Lung microvascular endothelial cell (primary cell): ENCODE measurements at places on chromosomes 11 and 22.

DNA sequence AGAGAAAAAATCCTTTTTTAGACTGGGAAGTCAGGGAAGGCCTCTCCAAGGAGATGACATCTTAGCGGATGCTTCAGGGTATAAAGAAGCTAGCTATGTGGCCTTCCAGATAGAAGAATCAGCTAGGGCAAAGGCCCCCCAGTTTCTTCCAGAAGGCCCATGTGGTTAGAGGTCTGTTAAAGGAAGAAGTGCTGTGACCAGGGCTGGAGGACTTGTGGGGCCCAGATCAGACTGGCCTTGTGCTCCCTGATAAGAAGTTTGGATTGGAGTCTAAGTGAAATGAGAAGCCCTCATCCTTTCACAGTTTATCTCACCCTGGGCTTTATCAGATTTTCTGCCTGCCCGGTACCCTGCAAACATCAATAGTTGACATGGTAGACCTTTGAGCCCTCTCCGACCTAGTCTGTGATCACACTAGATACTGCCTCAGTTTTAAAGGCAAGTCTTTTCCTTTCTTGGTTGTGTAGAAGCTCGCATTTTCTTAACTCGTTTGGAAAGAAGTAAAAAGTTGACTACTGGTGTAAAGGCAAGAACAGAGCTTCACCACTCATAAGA lies 7.8 kb downstream of the AMPD3 start:
- no peak for DNase-seq

DNA sequence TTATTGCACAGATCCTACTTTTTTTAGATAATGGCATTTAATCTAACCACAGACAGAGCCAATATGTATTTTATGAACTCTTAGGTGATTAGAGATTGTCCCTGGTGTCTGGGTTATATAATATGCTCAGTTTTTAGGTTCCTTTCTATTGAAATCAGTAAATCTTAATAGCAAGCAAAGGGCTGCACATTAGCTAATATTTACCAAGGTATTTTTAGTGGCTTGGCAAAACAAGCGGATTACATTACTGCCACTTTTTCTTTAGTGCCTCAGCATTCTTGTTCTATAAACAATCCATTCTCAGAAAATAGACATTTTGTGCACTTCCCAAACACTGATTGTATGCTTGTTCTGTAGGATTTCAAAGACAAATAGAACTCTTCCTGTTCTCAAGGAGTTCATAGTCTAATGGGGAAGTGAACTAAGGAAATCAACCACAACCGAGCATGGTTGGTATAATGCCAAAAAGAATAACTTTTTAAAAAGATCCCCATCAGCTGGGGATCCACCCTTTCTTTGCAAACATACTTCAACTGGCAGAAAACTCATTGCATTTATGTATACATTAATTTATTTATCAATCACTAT lies 23.8 kb downstream of the KCNJ1 start:
- DNase-seq: no peak

DNA sequence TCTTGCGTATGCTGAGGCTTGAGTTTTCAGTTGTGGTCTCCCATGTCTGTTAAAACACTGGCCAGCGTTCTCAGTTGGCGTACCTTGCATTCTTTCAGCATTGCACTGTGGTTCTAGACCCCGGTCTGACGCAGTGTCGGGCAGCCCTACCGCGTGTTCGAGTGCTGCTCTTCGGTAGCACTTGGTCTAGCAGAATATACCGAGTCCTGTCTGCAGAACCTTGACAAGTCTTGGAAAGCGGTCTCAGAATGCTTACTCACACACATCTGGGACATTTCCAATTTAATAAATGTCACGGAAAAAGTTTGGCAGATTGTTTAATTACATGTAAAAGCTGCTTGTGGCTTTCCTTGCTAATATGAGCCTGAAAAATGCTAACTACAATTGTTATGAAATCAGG lies 32.6 kb downstream of the PPFIA1 start:
- no peak for DNase-seq

DNA sequence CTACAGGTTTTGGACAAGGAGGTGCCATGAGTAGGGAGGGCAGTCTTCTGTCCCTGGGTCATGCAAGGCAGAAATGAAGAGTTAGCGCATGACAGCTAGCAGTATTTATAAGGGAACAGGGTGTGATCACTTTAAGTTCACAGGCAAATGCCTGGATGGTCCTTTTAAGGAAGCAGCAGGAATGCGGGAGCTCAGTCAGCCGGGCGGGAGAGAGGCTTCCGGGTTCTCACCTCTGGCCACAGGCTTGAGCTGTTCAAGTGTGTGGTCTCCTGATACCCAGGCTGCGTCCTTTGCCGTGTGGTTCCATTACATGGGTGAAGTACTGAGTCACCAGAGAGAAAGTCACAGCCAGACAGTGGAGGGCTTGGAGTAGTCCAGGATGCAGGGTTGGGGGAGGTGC lies 105.4 kb downstream of the BCR start:
- DNase-seq: peak; percentile 24

- DNase-seq: no peak
Observed at GRCh38 chr11:121417055-121417551, 35.0 kb upstream of the SORL1 start.

GRCh38 chr11:122714004-122714403 lies 58.5 kb downstream of the UBASH3B start:
- no peak for DNase-seq

- DNase-seq: no peak
Observed at GRCh38 chr22:19648419-19648929, 65.8 kb upstream of the SEPTIN5 start.

GRCh38 chr11:125945011-125945796 lies 640 bp upstream of the VSIG10L2 start:
- DNase-seq: no peak

DNA sequence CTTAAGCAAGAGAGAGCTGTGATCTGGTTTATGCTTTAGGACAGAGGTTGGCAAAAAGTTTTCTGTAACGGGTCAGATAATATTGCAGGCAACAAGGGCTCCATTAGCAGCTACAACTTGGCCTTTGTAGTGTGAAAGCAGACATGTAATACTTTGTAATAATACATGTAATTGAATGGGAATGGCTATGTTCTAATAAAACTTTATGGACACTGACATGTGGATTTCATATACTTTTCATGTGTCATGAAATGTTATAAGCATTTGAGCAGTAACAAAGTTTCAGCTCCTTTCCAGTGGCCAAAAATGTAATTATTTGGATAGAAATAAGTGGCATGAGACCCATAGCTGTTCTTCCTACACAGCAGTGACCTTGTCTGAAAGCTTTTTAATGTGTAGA lies 3.1 kb downstream of the DYNC2H1 start:
- no peak for DNase-seq

DNA sequence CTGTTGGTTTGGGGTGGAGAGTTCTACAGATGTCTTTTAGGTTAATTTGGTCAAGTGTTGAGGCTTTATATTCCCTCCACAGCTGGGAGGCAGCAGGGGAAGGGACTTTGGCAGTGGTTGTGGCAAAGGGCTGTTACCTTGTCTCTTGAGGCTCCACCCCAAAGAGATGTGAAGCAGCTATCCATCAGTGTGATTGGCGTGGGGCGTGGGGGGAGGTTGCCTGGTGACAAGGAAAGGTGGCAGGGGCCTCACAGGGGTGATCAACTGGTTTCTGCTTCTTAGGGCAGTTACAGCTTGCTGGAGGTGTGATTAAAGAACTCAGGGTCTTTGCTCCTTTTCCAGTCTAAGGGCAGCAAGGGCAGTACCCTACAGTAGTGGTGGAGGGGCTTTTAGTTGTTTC lies 59.3 kb downstream of the FANCF start:
- no peak for DNase-seq

GRCh38 chr11:12173111-12173510 lies 62.7 kb downstream of the MICAL2 start:
- no peak for DNase-seq

DNA sequence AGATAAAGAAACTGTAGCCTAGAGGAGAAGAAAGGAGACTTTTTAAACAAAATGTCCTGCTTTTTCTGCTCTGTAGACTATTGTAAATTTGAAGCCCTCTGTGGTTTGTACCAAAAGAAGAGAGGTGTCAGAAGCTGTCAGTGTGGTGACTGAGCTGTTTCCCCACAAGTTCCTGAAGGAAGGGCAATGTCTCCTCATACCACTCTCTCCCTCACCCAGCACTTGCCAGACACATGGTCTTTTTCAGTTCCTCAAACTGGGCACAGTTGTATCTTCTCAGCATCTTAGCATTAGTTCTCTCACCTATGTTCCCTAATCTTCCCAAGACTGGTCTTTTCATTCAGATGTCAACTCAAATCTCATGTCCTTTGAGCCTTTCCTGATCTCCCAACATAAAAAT lies 4.3 kb downstream of the BCO2 start:
- DNase-seq: no peak

GRCh38 chr11:119145551-119145950 lies 3.3 kb upstream of the ABCG4 start:
- no peak for DNase-seq

- no peak for DNase-seq
Observed at GRCh38 chr11:134578807-134579723, 167.0 kb upstream of the B3GAT1 start.

- DNase-seq: no peak
Observed at GRCh38 chr11:27532652-27533325, 26.2 kb upstream of the LIN7C start.
